Activated T-cell treated with anti-CD3 and anti-CD28 coated beads, Interleukin-2, amount 50 U/mL, for 4 hours (primary cell): ENCODE measurements at places on chromosomes 3 and 15.

DNA sequence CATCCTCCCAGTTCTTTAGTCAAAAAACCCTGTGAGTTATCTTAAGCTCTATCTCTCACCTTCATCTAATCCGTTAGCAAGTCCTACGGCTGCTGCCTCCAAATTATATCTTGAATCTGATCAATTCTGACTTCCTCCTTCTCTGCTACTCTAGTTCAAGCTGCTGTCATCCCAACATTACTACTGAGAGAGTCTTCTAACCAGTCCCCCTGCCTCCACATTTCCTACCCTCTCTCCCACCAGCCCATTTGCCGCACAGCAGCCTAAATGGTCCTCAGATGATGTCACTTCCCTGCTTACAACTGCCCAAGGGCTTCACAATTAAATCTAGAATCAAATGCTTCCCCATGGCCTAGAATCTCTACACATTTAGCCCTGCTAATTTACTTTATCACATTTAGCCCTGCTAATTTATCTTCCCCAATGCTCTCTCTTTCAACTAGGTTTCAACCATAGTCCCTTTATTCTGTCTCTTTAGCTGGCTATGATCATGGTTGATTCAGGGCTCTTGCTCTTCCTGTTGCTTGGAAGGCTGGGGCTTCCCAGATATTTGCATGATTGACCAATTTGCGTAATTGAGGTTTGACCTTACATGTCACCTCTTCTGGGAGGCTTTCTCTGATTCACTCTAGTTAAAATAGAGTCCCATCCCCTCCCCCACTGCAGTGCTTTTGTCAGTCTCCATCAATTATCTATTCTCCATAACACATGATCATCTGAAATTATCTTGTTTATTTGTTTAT, 11.0 kb upstream of the ARL14 start:
- no peak for DNase-seq

GRCh38 chr15:37765786-37766185, 168.7 kb upstream of the TMCO5A start:
- no peak for DNase-seq

- no peak for DNase-seq
Observed at GRCh38 chr3:64311424-64312061, 86.3 kb upstream of the PRICKLE2 start.

GRCh38 chr3:48656061-48656840, 6.4 kb downstream of the CELSR3 start:
- peak; percentile 82 for DNase-seq

GRCh38 chr3:141499965-141500364, 13.1 kb downstream of the RASA2 start:
- DNase-seq, result no peak

- DNase-seq, result no peak
Observed at GRCh38 chr3:193116871-193117270, 124.2 kb upstream of the PLAAT1 start.

- peak; percentile 55 for DNase-seq
Observed at GRCh38 chr3:15858547-15859506, 61.0 kb upstream of the ANKRD28 start.

GRCh38 chr3:37015642-37016041, 22.3 kb downstream of the MLH1 start:
- DNase-seq, result no peak

- DNase-seq, result no peak
Observed at GRCh38 chr3:30302027-30302426, 304.4 kb upstream of the TGFBR2 start.

- DNase-seq, result no peak
Observed at GRCh38 chr3:177676947-177677587, 479.8 kb upstream of the TBL1XR1 start.

GRCh38 chr15:74123131-74123429, 7.3 kb upstream of the ISLR2 start:
- no peak for DNase-seq

GRCh38 chr3:161096771-161097367, 8.3 kb downstream of the B3GALNT1 start:
- DNase-seq, result peak; percentile 14

- no peak for DNase-seq
Observed at GRCh38 chr15:80709542-80709941, 14.4 kb downstream of the ABHD17C start.

DNA sequence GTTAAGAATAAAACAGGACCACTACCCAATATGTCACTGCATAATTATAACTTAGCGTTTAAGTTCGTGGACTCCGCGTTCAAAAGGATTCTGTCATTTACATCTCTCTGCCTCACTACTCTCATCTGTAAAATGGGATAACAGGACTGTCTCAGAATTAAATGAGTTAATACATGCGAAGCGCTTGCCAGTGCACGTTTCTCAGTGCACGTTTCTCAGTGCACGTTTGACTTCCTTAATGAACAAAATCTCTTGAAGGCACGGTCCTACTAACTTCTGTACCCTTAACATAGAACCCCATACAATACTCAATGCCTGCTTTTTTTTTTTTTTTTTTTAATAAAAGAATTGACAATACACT, 499 bp downstream of the RABL3 start:
- no peak for DNase-seq
